ENCODE measurements at places on chromosomes 2 and 18.
A peak's percentile ranks its signal among the peaks of the same experiment; 100 is the strongest.

DNA sequence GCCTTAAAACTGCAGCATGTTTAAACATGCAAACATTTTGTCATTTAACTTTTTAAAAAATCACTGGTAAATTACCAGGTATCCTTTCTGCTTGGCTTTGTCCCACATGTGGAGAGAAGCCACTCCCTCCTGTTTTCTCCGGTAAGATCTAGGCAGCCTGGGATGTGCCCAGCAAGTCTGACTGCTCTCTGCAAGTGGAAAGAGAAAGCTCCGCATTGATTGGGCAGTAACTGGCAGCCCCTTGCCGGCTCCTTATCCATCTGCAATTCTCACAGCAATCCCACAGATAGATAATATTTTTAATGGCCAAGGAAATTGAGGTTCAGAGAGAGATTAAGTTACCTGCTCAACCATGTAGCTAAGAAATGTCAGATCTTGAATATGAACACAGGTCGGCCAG lies 136.1 kb downstream of the TMEM200C start:
- DNase-seq = no peak

- DNase-seq = no peak
Measured at GRCh38 chr2:196329959-196330358, 158.6 kb upstream of the STK17B start.

- DNase-seq = no peak
Measured at GRCh38 chr18:74271635-74272034, 20.1 kb downstream of the CYB5A start.

- no peak for DNase-seq
Measured at GRCh38 chr2:56582570-56582969, 398.8 kb downstream of the CCDC85A start.

GRCh38 chr2:14881651-14882327 lies 249.3 kb downstream of the LRATD1 start:
- no peak for DNase-seq

DNA sequence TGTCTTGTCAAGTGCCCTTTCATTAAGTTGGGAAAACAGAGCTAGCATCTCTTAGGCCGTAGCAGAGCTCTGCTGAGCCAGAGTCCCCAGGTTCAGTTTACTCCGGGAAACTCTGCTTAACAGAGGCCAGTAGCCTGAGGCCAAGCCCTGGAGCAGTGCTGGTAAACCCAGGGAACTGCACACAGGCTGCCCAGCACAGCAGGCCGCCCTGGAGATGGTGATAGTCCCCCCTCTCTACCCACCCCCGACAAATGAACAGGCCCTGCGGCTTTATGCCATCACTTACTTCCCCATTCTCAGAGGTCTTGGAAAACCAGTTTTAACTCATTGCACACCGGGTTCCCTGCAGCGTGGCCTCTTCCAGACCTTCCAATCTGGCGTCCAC lies 3.5 kb downstream of the CNNM4 start:
- no peak for DNase-seq

DNA sequence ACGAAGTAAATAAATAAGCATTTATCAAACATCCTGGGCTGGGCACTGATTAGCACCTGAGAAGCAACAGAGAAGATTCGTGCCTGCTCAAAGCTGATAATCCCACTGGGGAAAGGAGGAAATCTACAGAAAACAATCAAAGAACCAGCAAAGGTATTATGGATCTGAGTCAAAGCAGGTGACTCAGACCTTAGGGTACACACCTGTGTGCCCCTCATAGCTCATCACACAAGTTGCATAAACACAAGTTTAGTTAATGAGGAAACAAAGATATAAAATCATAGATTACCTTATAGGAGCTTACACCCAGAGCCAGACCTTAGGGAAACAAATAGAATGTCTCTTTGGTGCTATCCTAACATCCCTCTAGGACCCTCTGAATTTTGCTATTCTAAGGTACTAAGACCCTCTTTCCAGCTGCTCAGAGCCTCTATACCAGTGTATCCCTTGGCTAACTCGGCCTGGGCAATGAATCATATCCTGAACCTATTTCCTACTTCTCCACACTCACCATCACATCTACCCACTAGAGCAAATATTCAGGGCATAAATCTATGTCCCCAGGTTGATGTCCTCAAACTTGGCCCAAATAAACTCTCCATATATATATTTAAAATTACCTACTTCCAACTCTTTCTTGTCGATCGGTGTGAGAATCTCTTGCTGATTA lies 19.3 kb upstream of the CTIF start:
- no peak for DNase-seq

DNA sequence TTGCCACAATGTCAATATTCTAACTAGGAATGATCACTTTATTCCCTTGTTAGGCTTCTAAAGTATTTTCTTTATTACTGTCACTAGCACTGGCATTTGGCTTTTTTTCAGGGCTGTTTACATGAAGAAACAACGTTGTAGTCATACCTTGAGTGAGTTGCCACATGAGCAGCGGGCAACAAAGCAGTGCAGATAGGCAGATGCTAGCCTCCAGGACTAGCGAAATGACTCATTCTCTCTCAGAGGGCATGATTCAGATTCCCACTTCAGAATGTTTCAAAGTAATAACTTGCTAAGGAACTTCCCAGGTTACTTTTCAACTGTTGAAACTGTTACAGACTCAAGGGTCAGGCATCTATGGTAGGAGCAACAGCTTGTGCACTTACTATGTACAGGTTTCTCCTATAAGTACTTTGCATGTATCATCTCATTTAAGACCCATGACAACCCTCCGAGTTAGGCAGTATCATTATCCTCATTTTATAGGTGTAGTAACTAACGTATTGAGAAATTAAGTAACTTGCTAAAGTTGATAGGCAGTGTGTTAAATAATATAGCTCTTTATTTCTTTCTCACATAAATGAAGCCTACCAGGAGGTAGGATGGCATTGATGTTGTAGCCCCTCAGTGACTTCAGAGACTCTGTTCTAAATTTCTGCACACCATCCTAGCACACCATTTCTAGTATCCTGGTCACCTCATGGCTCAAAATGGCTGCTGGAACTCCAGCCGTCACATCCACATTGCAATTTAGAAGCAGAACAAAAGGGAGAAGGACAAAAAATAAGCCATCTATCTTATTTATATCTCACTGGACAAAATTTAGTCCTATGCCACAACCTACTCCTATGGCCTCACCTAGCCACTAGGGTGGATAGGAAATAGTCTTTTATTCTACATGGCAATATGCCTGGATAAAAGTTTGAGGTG lies 83.3 kb downstream of the ICOS start:
- DNase-seq = peak; percentile 28
